Stimulated activated CD4-positive, alpha-beta T cell treated with anti-CD3 and anti-CD28 coated beads, Interleukin-15, amount 100 ng/mL, for 48 hours (primary cell): ENCODE measurements at places on chromosomes 6 and 20.

- no peak for DNase-seq
Measured at GRCh38 chr6:39021041-39021440, 27.5 kb upstream of the GLP1R start.

DNA sequence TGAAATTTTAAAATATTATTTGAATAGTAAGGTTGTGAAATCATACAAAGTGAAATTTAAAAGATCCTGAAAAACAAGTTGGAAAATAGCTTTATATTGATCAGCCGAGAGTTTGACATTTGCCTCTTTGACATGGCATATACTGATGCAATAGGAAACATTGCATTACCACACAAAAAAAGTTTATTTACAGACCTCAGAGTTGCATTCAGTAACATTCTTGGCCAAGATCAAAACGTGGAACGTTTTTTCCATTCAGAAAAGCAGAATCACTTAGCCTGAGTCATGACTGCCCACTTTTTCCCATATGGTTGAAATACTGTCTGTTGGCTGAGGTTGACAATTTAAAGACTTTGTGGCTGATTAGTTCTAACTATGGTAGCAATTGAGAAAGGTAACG is 55.1 kb upstream of the BACH2 start:
- DNase-seq = no peak

DNA sequence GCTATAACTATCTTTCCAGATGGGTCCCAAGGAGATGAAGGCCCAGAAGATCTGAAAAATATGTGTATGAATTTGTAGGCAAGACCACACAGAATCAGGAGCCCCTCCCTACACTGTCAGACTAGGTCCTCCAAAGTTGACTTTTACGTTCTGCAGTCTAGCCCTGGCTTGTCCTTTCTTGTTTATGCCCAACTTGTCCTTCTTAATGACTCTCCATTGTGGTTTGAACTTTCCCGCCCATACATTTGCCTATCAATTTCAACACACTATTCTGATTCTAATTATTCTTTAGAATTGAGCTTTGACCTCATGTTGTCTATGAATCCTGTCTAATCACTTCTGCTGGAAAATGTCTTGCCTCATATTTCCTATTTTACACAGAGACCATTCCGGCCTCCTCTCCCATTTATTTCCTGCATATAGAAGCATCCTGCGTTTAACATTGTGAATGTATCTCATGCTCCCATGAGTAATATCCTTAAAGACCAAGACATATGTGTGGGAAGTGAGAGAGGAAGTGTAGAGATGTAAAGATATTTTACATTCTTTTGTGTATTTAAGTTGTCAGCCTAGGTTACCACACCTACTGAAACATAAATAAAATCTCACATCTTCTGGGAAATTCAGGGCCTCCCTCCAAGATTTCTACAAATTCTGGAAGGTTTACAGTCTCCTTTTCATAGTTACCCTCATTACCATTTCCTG is 348.3 kb downstream of the BCKDHB start:
- DNase-seq = no peak

- DNase-seq = no peak
Measured at GRCh38 chr6:139370999-139371345, 3.5 kb downstream of the CITED2 start.

GRCh38 chr6:160029525-160029924 is 60.6 kb downstream of the IGF2R start:
- DNase-seq = no peak

DNA sequence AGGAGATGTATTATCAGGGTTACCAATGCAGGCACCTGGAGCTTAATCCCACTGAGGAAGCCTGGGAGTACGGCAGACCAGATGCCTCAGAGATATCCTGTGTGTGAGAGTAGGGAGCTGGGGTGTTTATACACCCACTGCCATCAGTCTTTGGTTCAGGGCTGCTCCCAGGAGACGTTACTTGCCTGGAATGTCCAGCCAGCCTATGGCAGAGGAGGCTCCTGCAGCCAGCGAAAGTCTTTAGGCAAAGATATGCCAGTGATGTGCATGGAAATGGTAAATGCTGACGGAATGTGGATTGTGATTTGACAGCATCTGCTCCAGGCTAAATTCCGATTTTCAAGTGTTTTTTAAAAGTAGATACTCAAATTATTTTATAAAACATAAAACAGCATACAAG is 282.0 kb downstream of the BTBD3 start:
- DNase-seq = no peak

GRCh38 chr6:96276856-96277255 is 244.8 kb upstream of the UFL1 start:
- no peak for DNase-seq

GRCh38 chr20:2065099-2065498 is 36.5 kb upstream of the STK35 start:
- no peak for DNase-seq

DNA sequence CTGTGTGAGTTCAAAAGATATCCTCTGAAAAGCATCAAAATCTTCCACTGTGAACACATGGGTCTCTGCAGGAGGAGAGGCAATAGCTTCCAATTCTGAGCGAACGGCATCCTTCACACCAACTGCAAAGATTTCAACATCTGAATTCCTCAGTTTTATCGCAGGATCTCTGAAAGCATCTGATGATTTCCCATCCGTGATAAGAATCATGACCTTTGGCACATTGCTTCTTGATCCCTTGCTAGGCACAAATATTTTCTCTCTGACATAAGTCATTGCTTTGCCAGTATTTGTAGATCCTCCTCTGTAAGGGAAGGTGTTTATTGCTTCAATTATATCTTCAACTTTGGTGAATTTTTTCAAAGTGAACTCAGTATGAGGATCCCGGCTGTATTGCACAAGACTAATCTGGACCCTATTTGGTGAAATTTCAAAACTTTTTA is 22.7 kb downstream of the COL12A1 start:
- no peak for DNase-seq

DNA sequence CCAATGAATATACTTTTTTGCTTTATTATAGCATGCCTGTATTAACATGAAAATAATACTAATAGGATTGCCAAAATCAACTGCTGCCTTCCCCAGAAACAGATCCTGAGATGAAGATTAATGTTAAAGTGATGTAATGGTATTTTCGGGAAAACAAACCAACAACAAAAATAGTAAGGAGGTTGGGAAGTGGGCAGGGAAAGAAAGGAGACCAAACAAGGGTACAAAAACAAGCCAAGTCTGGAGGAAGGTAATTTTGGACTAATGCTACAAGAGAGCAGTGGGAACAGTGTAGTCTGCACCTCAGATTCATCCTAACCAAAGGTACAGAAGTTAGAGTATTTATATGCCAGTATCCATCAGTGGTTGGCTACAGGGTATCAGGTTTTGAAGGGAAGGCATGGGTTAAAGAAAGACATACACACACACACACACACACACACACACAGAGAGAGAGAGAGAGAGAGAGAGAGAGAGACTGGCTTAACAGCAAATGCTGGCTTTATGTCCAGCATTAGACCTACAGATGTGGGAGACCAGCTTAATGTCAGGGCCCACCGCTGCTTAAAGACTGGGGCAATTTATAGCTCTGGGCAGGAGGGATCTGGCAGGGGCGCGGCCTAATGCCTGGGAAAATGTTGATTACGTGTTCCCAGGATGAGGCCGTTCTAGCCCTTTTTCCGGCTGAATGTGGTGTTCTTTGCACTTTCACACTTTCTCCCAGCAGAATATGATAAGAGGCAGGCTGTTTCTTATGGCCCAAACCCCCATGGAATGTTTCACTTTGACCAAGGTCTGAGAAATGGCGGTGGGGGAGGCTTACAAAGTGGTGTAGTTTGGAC is 3.8 kb upstream of the SLC17A1 start:
- DNase-seq = no peak

GRCh38 chr20:10524034-10524476 is 89.0 kb downstream of the SLX4IP start:
- DNase-seq = no peak

DNA sequence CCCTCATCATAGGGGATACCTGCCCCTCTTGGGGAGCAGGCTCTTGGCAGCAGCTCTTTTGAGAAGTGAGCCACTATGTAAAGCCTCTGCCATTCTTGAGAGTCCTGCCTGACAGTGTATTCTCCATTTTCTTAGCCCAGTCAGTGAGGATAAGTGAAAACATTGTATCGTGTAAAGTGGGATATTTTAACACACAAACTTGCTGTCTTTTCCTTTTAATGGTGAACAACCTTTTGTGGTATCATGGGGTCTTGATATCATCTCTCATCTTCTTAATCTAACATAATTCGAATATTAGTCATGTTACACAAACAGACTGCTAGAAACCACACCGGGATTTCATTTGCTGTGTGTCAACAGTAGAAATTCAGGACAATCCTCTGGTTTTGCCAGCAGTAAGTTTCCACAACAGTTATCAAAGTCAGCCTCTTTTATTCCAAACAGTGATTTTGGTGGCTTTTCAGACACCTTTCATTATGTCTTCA is 136.2 kb downstream of the HIVEP1 start:
- no peak for DNase-seq

- no peak for DNase-seq
Measured at GRCh38 chr20:10652185-10652584, 21.6 kb downstream of the JAG1 start.

DNA sequence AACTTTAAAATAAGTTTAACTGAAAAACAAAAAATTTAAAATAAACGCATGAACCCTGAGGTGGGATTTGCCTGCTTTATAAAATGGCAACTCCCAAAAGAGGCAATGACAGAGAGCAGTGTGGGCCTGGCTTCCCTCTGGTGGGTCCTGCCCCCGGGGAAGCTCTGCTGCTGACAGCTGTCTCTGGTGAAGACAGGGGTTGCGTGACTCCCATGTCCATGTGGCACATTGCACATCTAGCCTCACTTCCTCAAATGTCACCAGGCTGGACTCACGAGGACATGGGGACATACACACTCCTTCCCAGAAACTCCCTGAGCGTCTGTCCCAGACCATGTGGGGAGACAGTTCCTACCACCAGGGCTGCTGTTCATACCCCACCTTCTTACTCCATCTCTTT is 66.2 kb downstream of the ABHD12 start:
- DNase-seq = no peak

GRCh38 chr6:14328163-14328562 is 210.6 kb downstream of the CD83 start:
- DNase-seq = no peak

DNA sequence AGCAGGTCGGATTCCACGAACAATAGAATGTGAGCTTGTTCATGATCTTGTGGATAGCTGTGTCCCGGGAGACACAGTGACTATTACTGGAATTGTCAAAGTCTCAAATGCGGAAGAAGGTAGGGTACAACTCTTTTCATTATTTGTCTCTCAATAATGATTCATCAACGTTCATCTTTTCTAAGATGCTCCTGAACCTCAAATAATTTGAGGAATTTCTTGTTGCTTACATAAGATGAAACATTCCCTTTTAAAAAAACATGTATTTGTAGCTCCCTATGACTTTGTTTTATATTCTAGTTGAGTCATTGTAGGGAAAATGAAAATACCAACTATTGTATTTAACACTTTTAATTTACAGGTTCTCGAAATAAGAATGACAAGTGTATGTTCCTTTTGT is 17.0 kb downstream of the MCM8 start:
- DNase-seq = no peak

- DNase-seq = no peak
Measured at GRCh38 chr20:10329387-10330005, 104.5 kb downstream of the MKKS start.

GRCh38 chr6:147935656-147936055 is 407.0 kb upstream of the SASH1 start:
- DNase-seq = no peak

- no peak for DNase-seq
Measured at GRCh38 chr20:57250607-57251343, 15.7 kb downstream of the BMP7 start.

DNA sequence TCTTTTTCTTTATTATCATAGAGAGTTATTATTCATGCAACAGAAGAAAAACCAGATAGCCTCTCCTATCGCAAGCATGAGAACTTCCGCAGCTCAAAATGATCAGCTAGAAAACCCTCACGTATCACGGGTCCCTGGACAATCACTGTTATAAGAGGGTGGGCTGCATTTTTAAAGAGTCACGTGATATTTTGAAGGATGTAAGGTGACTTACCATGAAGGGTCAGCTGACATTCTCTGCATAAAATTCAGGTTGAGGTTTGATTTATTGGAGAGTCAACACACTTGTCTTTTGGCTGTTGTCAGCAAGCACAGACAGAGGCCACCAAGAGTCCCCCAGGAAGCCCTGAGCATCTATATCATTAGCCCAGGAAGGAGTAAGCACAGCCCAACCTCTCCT is 39.5 kb downstream of the ID4 start:
- DNase-seq = no peak

- no peak for DNase-seq
Measured at GRCh38 chr6:76697585-76697984, 625.1 kb upstream of the IMPG1 start.

DNA sequence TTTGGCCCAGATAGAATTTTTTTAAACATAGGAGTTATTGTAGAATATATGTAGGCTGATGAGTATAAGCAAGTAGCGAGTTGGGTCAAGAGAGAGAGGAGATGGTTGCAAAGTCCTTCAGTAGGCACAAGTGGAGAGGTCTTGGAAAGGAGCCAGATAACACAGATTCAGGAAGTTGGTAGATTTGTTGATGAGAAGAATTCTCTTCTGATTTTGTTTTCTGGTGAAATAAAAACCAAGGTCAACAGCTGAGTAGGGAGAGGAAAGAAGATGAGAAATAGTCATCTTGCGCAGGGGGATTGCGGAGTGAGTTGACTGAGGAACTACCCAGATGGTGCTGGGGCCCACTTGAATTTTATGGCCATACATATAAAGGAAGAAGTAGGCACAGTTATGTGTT is 17.4 kb upstream of the CD83 start:
- DNase-seq = no peak

GRCh38 chr6:34657307-34657978 is 39.1 kb downstream of the ILRUN start:
- DNase-seq = no peak

- no peak for DNase-seq
Measured at GRCh38 chr6:73157870-73158269, 67.4 kb downstream of the KHDC1L start.

- DNase-seq = no peak
Measured at GRCh38 chr20:6770786-6771100, 3.3 kb downstream of the BMP2 start.

GRCh38 chr6:2542101-2542857 is 208.4 kb downstream of the MYLK4 start:
- no peak for DNase-seq

DNA sequence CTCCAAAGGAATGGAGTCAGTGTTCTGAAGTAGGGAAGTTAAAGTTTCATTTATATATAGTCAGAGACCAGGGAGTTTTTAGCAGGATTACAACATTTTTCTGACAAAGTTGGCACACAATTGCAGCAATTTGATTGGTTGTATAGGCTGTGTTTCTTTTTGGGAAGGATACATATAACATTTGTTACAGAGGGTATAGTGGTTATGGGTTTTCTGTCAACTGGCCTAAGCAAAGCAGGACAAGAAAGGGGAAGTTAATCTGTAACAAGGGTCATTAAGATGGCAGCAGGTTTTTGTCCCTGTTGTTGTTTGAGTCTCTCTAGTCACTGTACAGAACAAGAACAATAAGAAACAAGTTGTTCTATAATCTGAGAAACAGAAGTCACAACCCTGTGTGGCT is 41.4 kb downstream of the TPD52L1 start:
- no peak for DNase-seq
